ENCODE measurements at places on chromosomes 1 and 21.

DNA sequence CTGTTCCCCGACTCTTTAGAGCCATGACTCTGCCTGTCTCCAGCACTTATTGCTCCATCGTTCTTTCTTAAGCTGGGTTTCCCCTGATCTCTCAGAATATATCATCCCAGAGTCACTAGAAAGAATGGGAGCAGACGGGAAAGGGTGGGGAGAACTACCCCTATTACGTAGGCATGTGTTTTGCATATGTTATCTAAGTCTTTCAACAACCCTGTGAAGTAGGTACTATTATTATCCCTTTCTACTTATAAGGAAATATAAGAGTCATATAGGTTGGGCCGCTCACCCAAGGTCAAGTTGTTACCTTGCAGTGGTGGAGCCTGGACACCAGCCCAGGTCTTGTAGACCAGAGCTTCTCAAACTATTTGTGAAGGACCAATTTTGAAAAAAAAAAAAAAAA lies 38.7 kb downstream of the ELF3 start:
- no peak for DNase-seq

DNA sequence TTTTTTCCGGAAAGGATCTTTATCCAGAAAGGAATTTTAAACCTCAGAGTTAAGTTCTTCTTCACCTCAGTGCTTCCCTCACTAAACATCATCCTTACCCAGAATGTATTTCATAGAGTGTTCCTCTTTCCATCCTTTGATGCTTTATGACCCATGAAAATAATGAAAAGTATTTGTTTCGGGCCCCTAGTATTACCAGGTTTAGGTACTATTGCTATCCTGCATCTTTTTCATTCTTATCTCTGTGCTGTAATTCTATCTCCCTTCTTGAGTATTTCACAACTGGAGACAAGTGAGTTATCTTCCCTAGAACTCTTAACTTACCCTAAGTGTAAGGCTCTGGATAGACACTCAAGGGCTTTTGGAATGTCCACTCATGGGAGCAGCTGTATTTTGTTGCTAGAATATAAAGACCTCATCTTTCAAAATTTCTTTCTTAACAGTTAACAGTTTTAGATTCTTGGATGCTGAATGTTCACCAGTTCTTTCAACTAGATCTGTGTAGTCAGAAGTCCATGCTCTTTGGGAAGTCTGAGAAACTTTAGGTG lies 26.2 kb downstream of the UCK2 start:
- DNase-seq: no peak

- no peak for DNase-seq
Measured at GRCh38 chr1:48807554-48808260, 31.0 kb upstream of the BEND5 start.

DNA sequence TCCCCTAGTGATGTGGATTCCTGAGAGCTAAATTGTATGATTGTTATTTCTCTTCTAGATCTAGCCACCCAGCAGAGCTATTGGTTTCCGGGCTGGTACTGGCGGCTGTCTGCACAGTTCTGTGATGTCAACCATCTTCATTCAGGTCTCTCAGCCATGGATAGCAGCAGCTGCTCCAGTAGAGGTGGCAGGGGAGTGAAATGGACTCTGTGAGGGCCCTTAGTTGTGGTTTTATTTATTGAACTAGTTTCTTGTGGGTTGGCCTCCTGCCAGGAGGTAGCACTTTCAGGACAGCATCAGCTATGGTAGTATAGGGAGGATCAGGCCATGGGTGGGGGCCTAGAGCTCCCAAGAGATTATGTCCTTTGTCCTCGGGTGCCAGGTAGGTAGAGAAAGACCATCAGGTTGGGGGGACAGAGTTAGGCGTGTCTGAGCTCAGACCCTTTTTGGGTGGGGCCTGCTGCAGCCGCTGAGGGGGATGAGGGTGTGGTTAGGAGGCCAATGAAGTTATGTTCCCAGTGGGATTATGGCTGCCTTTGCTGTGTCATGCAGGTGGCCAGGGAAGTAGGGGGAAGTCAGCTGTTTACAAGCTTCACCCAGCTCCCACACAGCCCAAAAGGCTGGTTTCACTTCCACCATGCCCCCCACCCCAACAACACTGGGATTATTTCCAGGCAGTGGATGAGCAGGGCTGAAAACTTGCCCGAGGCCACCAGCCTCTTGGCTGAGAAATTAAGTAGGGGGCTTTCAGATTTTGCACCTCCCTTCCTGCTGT lies 55.1 kb upstream of the RGS4 start:
- no peak for DNase-seq

GRCh38 chr1:35570589-35571137 lies 2.5 kb upstream of the TFAP2E start:
- no peak for DNase-seq

GRCh38 chr1:45635211-45635610 lies 11.4 kb upstream of the CCDC17 start:
- no peak for DNase-seq

- no peak for DNase-seq
Measured at GRCh38 chr21:45259206-45259840, 28.4 kb downstream of the POFUT2 start.

DNA sequence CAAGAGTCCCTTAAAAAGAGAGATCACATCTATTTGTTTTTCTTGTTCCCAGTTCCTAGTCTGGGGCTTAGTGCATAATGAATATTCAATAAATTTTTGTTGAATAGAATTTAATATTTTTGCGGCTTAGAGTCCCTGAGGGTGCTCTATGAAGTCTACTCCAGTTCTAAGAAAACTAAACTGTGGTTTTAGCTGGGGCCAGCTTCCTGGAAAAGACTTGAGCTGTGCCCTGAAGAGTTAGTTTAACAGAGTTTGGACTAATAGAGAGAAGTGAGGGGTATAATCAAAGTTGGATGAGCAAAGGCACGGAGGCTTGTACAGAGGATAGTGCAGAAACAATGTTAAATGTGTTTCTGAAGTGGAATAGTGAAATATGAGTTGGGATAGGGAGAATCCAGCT lies 168.9 kb downstream of the FASLG start:
- no peak for DNase-seq

GRCh38 chr21:39885119-39885848 lies 18.0 kb downstream of the PCP4 start:
- DNase-seq: no peak

DNA sequence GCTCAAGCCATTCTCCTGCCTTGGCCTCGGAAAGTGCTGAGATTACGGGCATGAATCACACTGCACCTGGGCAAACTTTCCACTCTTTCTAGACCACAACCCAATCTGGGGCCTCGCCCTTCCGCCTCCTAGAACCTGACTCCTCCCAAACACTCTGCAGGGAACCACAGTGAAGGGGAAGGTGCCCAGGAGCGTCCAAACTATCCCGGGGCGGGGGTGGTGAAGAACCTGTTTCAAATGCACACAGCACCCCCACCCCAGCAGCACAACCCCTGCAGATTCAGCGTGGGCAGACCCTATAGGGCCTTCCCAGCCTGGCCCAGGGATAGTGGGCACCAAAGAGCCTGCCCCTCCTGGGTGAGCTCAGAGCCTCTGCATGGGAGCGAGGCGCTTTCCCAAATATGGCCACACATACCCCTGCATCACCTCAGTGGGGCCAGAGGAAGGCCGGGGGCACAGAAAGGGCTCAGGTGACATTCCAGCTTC lies 86.9 kb downstream of the STUM start:
- DNase-seq: peak; percentile 56

DNA sequence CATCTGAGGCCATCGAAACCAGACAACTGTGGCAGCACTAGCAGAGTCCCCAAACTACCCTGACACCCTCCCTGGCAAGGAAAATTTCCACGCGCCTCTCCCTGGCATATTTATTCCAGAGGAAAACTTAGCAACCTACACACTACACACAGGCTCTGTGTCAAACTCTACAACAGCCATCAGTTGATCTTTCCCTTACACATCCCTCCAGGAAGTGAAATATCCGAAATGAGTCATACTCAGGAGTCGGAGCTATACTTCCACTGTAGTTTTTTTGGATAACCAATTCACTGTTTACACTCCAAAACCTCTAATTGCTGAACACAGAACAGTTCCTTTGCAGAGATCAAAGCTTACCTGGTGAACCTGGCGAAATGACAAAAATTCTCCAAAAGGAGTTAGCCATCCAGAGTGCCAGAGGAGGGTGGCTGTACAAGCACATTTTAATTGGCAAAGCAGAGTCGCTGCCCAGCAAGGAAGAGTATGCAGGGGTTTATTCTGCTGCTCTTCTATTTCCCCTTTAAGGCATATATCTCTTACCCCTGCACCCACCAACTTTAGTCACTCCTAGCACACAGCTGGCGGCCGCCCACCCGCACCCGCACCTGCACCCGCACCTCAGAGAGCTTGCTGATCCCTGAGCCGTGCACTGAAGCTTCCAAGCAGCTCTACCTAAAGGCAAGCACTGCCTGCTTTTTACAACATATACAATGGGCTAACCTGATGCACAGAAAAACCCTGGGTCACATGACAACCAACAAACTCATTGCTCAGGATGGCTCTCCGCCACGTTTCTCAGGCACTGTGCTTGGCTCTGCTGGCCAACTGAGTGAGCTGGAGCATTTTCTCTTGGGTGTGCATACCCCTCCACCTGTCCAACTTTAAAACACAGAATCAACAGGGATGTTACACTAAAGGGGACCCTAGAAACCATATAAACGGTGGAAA lies 54.9 kb downstream of the CAPZB start:
- no peak for DNase-seq

DNA sequence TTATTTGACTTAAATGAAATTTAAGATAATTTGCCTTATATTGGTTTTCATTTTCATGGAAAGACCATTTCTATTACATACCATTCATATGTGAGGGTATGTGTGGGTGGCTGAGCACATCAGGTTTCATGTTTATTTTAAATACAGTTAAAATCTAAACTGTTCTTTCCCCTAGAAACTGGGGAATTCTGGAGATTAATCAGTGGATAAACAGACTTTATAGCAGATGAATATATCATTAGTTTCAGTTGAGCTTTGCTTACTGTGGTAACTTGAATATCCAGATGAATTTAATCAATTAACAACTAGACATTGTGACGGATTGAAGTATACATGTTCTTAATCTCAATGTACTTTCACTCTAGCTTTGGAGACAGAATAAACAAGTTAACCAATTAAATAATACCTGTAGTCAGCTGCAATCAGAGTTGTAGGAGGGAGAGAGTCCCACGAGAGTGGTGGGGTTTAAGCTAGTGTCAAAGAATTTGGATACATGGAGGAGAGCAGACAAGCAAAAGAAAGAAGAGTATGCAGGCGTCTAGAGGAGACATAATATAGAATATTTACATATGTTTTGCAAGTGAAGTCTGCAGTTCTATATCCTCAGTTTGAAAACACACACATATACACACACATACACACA lies 97.6 kb downstream of the PDE4B start:
- DNase-seq: no peak

GRCh38 chr1:221779771-221780170 lies 37.9 kb upstream of the DUSP10 start:
- no peak for DNase-seq

DNA sequence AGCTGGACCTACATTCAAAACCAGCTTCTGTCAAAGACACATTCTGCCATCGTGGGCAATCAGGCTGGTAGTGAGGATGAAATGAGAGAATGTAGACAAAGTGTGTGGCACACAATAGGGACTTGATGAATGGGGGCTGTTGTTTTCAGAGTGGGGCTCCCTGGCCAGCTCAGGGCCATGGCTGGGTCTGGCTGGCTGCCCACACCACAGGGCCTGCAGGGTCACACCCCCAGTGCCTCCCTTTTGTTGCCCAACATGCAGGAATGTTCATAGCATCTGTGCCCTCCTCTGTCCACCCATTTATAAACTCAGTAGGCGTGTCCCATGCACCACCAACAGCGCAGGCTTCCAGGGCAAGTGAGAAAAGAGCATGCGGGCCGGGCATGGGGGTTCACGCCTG lies 20.8 kb upstream of the ECE1 start:
- no peak for DNase-seq

DNA sequence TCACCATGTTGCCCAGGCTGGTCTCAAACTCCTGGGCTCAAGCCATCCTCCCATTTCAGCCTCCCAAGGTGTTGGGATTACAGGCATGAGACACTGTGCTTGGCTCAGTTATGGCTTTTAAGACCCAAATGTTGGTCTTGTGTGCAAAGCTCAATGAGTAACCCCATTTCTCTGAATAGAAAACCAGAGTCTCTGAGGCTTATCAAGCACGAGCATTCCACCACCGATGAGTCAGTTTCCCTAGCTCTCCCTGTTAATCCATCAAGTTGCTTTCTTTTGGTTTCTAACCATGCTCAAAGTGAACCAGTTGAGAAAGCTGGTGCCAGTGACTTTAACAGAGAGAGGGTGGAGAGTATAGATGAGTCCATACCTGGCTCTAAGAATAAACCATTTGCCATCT lies 350.9 kb upstream of the ADGRL2 start:
- DNase-seq: no peak

GRCh38 chr21:36890086-36890485 lies 76.4 kb downstream of the HLCS start:
- no peak for DNase-seq

- DNase-seq: peak; percentile 29
Measured at GRCh38 chr1:12438349-12438924, 179.6 kb downstream of the DHRS3 start.

GRCh38 chr1:164719676-164720439 lies 160.9 kb downstream of the PBX1 start:
- DNase-seq: no peak

GRCh38 chr1:15046487-15047165 lies 106.9 kb upstream of the TMEM51 start:
- peak; percentile 42 for DNase-seq

GRCh38 chr1:184827600-184828368 lies 73.1 kb upstream of the EDEM3 start:
- DNase-seq: no peak

DNA sequence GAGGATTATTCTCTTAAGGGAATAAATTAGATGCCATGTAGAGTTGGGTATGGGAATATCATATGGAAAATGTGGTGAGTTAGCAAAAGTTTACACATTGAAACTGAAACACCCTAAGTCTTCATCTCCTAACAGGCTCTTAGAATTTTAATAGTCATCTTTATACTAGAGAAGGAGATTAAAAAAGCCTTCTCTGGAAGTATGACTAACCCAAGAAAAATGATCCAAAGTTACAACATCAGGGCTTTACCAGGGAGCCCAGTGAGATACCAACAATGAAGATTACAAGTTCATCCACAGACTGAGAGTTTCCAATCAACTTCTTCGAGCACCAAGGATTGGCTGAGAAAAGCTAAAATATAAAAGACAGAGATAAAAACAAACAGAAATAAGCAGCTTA lies 70.0 kb upstream of the KIAA0040 start:
- DNase-seq: no peak

DNA sequence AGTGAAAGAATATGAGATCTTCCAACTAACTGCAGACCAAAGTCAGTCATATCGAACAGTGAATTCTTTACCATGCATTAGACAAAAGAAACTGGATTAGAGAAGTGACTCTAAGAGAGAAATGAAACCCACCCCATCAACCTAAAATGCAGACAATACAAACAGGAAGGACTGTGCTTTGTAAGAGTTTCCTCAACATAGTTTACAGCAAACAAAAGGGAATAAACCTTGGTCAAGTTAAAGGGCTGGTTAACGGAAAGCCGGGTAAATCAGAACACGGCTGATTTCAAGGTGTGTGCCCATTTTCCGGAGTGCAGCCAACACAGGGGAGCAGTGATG lies 39.2 kb downstream of the SIPA1L2 start:
- DNase-seq: no peak
